Liver (tissue), 10 donors: ENCODE measurements at places on chromosomes 1 and 21.

DNA sequence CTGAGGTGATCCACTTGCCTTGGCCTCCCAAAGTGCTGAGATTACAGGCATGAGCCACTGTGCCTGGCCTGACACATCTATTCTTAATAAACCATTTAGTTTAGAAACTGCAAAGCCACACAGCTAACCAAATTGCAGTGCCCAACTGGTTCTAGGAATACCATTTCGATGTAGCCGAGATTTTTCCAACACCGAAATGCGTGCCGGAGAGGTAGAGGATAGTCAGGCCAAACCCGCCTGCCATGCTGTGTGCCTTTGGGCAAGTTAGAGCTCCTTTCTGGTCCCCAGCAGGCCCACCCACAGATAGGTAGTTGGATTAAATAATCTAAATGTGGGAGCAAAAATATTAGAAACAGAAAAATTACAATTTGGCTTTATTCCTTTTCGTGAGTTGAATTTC lies 254.4 kb downstream of the FOXD2 start:
- no peak for DNase-seq

DNA sequence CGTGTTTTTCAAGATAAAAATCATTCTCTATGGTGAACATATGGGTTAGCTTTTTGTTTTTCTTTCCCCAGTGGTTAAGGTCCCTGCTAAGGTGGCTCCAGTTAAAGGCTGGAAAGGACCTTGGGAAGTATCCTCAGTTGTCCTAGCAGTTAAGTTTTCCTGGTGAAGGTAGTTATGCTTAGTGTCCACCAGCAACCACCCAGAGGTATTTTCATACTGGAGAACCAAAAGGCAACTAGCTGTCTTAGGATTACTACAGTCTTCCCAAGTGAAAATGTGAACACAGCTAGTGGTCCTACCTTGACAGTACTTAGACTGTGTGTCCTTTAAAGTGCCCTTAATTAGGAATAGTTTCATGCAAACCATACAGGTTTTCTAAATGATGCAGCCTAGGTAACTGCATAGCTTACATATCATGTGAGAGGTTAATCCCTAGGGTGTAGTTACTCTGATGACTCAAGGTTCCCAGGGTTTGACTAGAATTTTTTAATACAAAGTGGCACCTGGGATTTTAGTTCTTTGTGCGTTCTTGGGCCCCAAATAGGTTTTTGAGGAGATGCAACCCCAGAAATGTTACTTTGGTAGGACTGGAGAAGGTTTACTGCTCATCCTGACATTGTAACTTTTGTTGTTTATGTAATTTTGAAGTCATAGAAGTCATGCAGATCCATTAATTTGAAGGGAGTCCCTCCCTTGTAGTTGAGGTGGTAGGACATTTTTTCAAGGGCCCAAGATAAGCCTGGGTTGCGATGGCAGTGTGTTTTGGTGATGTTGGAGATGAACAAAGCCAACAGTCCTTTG lies 36.5 kb downstream of the YY1AP1 start:
- no peak for DNase-seq

- DNase-seq = no peak
These were observed 8.9 kb upstream of the CELSR2 start for GRCh38 chr1:109240158-109241152.

GRCh38 chr1:37692834-37693175 lies 489 bp downstream of the CDCA8 start:
- no peak for DNase-seq

GRCh38 chr1:179121159-179121938 lies 39.5 kb downstream of the TOR3A start:
- no peak for DNase-seq

DNA sequence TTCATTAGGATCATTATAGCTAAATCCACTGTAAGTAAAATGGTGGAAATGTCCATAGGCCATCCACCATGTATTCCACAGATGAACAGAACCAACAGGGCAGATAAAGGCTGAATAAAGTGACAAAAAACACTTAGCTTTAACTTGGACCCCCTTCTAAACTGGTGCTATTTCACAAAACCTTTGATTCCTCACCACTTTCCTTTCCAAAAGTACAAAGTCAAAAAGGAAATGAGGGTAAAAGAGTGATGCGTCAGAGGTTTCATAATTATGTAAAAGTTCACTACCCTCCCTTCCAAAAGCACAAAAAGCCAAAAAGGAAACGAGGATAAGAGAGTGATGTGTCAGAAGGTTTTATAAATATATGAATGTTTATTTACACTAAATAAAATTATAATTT lies 172.2 kb downstream of the TBX15 start:
- DNase-seq = no peak

DNA sequence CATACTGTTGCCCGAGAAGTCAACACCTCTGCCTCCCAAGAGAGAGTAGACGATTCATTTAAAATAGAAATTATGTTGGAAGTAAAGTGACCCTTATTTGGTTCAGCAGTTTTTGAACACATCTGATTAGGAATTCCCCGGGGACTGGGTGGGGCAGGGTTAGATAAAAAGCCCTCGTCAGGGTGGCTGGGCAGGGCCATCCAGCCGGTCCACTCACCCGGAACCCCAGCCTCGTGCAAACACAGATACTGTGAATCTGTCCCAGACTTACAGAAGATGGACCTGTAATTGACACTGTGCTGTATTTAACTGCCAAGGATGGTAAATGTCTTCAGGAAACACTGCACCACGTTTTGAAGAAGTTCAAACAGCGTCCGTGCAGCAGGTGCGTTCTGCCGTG lies 63.7 kb downstream of the PRDM16 start:
- DNase-seq = no peak

GRCh38 chr21:18041012-18041411 lies 203.6 kb upstream of the CHODL start:
- no peak for DNase-seq

DNA sequence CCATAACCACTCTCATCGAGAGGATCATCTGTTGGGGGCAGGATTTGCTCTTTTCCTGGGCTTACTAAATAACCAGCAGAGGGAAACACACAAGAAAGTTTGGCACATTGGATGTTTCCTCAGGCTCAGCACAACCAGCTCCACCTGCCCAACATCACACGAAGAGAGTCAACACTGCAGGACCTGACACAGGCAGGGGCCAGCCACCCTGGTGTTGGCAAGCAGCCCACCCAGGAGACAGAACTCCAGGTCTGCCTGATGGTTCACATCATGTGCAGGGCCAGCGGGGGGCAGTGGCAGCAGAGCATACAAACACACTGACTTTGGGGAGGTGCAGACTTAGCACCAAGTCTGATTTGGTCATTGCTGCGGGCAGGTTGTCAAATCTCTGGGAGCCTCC lies 182.3 kb upstream of the GALNT2 start:
- peak; percentile 33 for DNase-seq

DNA sequence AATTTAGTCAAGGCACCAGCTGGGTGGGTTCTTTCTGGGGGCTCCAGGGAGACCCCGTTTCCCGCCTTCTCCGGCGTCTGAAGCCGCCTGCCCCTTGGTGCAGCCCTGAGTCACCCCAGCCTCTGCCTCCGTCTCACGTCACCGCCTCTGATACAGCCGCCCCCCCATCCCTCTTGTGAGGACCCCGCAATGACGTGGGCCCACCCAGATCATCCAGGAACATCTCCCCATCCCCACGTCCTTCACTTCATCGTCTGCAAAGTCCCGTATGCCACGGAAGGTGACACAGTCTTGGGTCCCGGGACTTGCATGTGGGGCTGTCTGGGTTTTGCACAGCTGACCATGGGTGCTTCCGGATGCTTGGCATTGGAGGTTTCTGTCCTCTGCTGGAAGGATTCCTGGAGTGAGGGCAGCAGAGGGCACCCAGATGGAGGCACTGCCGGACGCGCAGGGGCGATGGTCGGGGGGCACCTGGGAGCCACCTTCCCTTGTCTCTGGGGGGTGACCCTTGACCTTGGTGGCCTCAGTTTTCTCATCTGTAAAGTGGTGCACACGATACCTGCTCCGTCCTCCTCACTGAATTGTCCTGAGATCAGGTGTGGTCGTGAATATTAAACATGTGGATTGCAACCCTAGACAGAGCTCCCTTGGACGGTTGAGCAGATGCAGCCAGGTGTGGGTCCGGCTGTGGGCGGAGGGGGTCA lies 58.8 kb downstream of the PRKCZ start:
- no peak for DNase-seq

DNA sequence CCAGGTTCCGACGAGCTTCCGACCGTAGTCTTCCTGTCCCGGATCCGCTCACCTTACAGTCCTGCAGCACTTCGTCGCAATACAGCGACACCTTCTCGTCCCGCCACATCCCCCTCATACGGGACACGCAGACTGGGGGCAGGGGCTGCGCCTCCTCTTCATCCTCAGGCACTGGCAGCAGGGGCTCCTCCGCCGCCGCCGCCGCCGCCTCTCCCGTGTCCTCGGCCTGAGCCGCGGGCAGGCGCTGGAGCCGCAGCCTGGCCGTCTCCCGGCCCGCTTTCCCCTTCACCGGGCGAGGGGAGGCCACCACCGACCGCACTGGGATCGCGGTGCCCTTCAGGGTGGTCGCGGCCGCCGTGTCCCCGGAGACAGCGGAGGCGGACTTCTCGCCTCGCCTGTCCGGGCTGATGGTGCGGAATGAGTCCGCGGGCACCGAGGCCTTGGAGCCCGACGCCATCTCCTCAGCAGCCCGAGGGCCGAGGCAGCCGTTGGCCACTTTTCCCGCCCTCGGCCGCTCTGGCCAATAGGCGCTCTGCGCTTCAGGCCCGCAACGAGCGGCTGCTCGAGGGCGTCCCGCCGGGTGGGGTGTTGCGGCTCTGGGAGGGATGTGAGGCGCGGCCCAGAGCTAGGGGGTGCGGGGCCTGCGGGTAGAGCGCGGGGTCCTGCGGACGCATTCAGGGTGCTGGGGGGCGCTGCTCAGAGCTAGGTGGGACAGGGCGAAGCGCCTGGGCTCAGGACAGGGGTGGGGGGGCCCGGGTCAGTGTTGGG lies at the start of gene SHCBP1L:
Gene SHCBP1L (minus strand): TSS at position 490 of the 768 bp plus-strand sequence. CDS start 33 bp downstream, at position 457.
- DNase-seq = no peak

DNA sequence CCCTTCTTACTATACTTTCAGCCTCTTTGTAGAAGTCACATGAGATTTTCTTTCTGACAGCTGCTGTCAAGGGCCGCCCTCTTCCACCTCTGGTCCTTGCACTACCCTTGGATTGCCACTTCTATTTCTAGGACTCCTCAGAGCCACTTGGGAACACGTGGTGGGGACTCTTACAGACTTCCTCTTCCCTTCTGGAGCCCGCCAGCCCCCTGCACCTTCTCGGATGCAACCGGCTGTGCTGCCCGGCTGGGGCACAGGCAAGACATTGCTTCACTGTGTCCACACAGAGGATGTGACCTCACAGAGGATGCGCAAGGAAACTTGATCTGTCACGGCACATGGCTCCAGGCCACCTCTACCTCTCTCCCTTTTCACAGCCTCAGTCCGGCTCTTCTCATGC lies 2.4 kb upstream of the IKBKE start:
- DNase-seq = no peak

DNA sequence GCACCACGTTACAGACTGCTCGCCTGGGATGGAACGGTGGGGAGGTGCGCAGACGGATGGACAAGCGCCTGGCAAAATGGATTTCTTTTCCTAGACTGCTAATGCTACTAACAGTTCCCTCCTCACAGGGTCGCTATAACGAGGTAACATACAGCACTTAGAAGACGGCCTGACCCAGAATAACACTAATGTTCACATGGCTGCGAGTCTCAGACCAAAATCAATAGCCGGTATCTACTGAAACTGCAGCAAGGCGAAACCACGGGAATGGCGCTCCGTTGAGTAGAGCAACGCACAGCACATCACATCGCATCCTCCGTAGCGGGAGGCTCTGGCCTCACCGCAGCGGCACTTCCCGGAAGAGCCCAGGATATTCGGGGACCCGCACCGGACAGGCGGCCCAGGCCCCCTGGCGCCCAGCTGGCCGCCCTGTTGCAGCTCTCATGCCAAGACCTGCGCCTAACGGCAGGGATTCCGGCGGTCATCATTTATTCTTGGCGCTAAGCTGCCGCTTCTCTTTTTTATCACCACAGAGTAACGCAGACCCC lies 46.6 kb downstream of the VPS26C start:
- DNase-seq = no peak

- DNase-seq = no peak
These were observed 500.4 kb downstream of the PTPRU start for GRCh38 chr1:29736582-29737188.

GRCh38 chr1:59146651-59147358 lies 150.1 kb upstream of the FGGY start:
- DNase-seq = peak; percentile 49

DNA sequence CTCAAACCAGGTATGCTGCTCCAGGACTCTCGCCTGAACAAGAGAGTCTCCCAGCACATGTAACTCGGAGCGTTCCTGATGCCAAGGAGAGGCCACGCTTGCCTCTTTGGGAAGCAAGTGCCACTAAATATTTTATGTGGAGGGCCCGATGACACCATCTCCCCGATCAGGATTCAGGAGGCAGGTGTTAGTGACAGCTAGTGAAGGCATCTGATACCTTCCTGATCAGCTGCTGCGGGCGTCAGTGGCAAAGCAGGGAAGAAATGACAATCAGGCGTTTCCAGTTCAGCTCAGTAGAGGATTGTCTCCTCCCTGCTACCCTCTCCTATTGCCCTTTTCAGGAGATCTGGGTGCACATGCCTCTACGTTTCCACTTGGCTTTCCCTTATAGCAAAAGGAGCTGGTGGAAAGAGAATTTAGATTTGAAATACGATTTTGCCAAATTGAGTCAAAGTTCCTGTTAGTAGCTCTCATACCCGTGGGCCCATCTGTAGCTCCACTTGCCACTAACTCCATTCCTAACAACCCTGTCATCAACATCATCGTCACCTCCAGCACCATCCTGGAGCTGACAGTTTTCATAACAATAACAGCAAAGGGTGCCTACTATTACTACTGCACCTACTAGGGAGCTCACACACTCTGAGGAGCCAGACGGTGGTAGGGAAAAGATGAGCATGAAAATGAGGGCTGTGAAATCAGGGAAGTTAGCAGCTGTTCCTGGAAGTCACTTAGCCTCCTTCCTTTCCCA lies 21.6 kb downstream of the PLXNA2 start:
- DNase-seq = no peak

DNA sequence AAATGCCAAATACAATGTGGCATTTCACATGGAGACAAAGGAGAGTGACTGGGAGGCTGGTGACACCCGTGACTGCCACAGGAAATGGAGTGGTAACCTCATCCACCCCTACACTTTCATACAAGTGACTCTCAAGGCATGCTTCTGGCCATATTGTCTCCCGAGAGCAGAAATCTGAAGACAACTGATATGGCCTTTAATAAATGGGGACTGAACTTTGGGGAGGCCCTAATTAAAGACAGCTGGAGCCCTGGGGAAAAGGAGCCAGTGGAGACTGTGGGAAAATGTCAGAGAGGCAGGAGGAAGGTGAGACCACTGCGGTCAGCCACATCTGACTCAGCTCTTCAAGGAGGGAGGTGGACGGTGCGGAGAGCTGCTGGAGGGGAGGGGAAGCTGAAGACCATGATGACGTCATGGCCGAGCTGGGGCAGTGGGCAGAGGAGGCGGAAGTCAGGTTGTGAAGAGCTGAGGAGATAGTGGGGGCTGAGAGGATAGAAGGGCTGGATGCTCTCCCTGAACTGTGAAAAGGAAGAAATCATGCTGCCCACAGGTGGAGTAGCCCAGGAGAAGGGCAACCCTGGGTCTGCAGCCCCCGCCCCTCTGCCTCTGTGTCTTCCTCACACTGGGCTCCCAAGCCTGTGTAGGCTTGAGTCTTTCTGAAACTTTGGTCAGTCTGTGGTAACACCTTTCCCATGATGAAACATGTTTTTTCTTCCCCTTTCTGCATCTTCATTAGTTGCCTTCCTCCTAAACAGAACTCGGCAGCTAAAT lies 14.0 kb upstream of the NCF2 start:
- DNase-seq = no peak

- no peak for DNase-seq
These were observed 88.6 kb downstream of the TGFB2 start for GRCh38 chr1:218433744-218434143.

GRCh38 chr1:56531624-56532349 lies 47.6 kb downstream of the PLPP3 start:
- DNase-seq = no peak

- DNase-seq = no peak
These were observed 74.6 kb downstream of the OBSCN start for GRCh38 chr1:228282329-228283042.
